ENCODE measurements at places on chromosomes 7 and 10.

- no peak for DNase-seq
Measured at GRCh38 chr10:9807846-9808245, 1209.8 kb upstream of the CELF2 start.

GRCh38 chr10:56547163-56547562 lies 186.1 kb upstream of the ZWINT start:
- no peak for DNase-seq

DNA sequence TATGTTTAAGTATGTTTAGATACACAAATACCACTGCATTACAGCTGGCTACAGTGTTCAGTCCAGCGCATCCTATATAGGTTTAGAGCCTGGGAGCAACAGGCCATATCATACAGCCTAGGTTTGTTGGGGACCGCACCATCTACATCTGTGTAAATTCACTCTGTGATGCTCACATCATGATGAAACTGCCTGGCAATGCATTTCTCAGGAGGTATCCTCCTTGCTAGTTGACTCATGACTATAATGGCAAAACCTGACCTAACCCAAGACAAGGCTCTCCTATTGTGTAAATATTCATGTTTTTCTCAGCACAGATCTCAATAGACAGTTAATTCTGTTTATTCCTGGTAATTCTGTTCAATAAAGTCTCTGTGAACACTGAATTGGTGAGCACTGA lies 240.7 kb upstream of the PFKP start:
- DNase-seq: no peak

GRCh38 chr7:117188949-117189592 lies 133.8 kb downstream of the WNT2 start:
- DNase-seq: no peak

GRCh38 chr10:95728526-95728925 lies 27.4 kb upstream of the ENTPD1 start:
- DNase-seq: no peak

- DNase-seq: peak; percentile 89
Measured at GRCh38 chr10:119449760-119450461, 92.6 kb downstream of the RGS10 start.

DNA sequence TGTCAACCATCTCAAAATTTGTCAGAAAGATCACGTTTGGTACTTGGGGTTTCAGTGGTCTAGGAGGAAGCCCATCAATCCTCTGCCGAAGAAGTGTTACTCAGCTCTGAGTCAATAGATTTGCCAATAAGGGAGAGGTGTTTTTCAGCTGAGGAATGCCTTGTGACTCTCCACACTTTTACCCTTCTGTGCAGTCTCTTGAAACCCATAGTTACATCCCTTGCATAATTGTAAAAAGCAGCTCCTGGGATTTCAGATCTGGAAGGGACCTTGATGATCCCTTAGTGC lies 47.5 kb downstream of the INSYN2A start:
- DNase-seq: no peak

DNA sequence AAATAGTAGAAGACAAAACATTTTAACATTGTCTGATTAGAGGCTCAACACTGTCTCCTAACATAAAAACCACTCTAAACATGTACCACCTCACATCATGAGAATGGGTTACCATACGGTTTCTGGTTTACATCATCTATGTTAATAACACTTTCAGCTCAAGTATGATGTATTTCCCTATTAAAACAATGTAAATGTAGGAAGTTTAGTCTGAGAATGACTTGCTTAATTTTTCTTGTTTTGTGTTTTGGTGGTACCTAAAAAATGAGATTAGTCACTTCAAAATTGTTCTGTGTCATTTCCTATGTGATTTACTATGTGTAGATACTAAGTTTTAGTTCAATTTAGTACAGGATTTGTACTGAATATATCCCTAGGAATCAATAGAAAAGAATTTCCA lies 195.8 kb upstream of the SEMA3C start:
- no peak for DNase-seq

DNA sequence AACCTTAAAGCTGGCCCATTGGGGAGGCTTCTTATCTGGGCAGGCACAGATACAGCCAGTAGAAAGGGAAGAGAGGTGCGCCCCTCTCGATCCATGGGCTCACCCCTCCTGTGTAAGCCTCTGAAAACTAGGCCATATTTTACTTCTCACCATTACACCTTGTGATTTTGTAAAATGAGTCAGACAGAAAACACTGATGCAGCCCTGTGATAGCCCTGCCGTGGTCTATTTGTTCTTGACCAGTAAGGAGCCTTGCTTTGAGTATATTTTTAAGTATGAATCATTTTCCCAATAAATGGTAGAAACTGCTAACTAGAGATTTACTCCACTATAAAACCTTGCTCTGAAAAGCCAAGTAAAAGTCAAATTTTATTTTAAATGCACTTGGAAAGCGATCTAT lies 329.8 kb upstream of the MBL2 start:
- DNase-seq: no peak

DNA sequence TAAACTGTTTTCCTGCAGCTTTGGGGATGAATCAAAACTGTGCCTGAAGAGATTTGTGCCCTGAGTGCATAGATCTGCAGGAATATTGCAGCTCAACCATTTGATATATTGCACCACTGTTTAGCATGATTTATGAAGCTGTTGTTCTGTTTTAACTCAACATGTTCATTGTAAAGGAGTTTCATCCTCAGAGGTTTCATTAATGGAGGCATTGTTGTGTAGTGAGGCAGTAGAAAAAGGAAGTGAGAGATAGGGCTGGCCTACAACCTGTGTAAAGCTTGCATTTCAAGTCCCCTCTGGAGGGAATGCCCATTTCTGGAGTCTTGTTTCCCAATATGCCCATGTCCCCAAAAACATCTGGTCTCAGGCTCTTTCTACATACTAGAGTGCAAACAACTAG lies 67.5 kb downstream of the DNAJC12 start:
- no peak for DNase-seq

- no peak for DNase-seq
Measured at GRCh38 chr7:151684408-151685175, 164.9 kb upstream of the RHEB start.

DNA sequence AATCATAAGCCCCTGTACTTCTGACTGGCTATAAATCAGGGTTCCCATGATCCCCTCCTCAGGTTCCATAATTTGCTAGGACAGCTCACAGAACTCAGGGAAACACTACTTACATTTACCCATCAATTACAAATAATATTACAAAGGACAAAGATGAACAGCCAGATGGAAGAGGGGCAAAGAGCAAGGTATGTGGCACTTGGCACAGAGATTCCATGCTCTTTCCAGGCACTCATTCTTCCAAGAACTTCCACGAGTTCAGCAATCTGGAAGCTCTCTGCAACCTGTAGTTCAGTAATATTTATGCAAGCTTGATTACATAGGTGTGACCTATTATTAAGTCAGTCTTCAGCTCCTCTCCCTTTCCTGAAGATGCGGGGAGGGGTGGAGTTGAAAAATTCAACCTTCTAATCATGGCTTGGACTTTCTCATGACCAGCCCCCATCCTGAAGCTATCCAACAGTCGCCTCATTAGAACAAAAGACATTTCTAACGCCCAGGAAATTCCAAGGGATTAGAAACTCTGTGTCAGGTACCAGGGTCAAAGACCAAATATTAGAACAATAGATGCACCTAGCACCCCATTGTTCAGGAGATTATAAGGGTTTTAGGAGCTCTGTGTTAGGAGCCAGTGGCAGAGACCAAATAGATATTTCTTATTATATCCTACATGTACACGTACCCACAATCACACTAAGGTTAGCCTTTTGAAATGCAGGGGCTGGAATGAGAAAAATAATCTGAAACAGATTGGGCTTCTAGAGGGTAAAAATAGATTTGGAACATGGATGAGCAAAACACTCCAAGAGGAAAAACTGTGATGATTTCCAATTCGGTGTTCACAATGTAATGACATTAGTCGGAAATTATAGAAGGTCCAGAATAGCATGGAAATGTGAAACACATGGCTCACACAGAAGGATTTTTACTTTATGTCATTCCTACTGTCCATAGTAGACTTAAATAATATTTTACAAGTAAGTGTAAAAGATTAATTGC lies 7.0 kb downstream of the ANKMY2 start:
- no peak for DNase-seq

DNA sequence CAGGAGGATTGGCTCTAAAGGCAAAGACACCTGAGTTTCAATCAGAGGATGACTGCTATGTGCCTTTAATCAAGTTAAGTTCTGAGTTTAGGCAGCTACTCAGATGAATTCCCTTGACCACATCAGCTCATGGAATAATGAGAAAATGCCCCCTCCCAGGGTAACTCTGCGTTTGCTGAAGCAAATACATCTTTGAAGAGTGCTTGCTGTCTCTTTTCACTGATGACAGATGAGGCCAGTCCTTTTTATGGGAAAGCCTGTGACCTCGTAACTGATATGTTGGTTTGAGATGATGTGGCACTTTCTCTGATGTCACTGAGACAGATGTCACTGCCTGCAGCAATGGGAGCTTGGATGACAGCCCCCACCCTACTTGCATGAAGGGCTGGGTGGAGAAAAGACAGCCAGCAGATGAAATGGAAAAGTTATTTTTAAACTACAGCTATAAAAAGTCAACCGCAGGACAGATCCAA lies 43.7 kb upstream of the DGKI start:
- no peak for DNase-seq

DNA sequence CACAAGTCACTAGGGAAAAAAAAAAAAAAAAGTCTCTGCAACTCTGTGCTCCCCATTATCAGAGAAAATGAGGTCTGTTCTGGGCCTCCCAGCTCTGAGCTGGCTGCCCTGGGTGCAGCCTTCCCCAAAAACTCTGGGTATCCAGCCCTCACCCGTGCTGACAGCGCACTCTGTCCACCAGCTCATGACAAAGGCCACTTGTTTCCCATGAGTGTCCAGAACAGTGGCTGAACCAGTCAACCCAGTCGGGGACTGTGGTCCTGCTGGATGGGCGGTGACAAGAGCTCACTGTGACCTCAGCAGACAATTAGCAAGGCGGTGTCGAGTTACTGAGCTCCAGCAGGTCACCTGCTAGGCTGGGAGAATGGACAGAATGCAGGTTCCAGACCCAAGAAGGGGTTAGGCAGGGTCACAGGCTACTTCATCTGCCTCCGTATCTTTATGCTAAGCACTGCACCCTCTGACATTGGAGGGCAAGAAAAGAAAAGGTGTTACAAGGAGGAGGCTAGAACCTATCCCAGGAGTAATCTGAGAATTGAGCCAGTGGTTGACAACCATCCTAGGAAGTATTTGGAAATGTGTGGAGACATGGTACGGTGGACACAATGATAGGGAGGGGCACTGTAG lies 37.2 kb downstream of the DLG5 start:
- DNase-seq: no peak

GRCh38 chr10:42177077-42177792 lies 461.1 kb downstream of the ZNF33B start:
- DNase-seq: no peak

DNA sequence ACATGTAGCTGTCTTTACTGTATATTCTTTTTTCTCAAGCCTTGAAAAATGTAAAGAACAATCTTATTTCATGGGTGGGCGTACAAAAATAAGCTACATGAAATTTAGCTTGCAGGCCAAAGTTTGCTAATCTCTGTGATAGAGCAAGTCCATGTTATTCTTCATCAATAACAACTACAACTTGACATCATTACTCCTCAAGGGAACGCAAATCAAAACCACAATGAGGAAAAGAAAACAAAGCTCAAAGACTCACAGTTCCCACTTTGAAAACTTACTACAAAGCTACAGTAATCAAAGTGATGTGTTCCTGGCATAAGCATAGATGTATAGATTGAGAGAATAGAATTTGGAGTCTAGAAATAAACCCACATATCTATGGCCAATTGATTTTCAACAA lies 62.5 kb downstream of the GNA12 start:
- DNase-seq: no peak

DNA sequence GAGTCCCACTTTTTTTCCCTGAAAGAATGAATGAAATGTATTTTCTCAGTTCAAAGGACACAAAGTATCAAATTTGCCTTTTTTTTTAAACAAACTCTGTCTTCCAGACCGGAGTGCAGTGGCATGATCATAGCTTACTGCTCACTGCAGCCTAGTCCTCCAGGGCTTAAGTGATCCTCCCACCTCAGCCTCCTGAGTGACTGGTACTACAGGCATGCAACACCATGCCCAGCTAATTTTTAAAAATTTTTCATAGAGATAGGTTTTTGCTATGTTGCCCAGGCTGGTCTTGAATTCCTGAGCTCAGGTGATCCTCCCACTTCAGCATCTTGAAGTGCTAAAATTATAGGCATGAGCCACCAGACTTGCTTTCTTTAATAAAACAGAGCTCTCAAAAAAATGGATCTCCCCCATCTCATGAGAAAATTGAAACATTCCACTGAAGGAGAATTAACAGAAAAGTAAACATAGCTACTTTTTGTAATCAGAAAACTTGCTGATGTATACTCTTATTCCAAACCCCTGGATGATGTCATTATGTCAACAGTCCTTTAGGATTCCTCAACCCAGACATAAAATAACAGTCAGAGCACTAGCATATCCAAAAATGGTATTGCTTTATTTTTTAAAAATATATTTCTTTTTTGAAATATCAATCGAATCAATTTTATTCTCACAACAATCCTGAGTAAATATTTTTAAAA lies 12.3 kb upstream of the TRDMT1 start:
- no peak for DNase-seq

DNA sequence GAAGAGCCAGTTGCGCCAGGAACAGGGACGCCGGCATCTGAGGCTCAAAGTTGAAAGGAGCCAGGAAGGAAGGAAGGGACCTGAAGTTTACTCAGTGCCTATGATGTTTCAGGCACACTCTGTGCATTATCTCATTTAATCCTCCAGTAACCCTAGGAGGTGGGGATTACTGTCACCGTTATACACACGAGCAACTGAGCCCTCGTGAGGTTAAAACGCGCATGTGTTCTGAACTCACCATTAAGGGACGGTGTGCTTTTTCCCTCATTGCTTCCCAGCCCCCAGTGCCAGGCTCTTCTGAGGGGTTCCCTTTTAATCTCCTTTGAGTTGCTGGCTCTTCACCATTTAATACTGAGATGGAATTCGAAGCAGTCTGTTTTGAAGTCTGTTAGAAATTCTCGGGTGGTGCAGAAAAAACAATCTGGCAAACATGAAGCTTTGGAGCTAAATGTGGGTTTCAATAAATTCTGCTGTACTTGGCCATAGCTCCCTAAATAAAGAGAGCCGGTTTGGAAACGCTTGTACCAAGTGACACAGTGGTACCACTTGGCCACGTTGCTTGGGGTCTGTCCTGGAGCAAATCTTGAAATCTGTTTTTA lies 102.2 kb downstream of the TAX1BP1 start:
- DNase-seq: no peak

DNA sequence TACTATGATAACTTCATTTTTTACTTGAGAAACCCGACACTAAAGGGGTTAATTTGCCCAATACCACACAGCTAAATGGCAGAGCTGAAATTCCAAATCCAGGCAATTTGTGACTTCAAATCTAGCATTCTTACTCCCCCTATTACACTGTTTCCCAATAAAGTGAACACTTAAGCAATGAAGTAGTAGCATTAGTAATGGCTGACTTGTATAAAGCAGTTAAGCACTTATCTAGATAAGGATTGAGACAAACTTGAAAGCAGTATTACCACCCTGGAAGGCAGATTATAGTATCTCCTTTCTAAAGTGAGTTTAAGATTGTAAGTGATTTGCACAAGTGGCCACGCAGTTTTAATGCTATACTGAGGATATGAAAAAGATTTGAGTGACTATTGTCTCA lies 39.3 kb downstream of the WASL start:
- no peak for DNase-seq

Data from thoracic aorta (tissue), 2 donors.